T-cell (primary cell): ENCODE measurements at places on chromosomes 6 and 20. TPM values are rescaled to one million over a fixed set of nuclear protein-coding genes. Genes with fewer than 3 reads are reported as not detected.

The TSBP1 gene
- not detected for total RNA-seq

The SRSF6 gene
- 164 TPM for total RNA-seq

The TRIM39 gene
- 29.5 TPM for total RNA-seq

The ABCC10 gene
- 84.9 TPM for total RNA-seq

The GSTA3 gene
- not detected for total RNA-seq

The COQ3 gene
- 2.0 TPM for total RNA-seq

The RIPPLY2 gene
- not detected for total RNA-seq

DNA sequence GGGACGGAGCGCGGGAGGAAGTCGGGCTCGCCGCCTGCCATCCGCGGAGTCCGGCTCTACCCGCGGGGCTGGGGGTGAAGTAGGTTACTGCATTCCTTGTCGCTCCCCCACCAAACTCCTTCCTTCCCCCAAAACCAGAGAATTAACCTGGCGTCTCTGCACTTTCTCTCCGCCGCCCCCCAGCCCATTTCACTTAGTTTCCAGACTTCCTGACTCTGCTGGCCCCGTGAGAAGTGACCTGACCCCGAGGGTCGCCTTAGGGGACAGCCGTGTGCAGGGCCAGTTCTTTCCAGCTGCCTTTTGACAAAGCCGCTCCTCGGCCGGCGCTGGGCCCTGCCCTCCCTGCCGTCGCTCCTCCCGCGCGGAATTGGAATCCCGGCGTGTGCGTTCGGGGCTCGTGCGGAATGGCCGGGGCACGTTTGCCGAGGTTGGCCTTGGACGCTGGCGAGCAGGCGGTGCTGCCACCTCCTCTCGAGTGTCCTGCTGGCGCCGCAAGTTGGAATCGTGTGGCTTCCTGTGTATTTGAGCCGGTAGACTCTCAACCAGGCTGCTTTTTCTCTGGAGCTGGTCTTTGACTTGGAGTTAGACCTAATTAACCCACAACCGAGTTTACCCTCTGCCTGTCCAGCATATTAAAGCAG lies 650 bp downstream of the DCBLD1 start:
- H3K27ac ChIP-seq, result no peak overlapping the region
- H3K36me3 ChIP-seq, result no peaks in the 10 kb centered on the region
- DNase-seq, result no peak

DNA sequence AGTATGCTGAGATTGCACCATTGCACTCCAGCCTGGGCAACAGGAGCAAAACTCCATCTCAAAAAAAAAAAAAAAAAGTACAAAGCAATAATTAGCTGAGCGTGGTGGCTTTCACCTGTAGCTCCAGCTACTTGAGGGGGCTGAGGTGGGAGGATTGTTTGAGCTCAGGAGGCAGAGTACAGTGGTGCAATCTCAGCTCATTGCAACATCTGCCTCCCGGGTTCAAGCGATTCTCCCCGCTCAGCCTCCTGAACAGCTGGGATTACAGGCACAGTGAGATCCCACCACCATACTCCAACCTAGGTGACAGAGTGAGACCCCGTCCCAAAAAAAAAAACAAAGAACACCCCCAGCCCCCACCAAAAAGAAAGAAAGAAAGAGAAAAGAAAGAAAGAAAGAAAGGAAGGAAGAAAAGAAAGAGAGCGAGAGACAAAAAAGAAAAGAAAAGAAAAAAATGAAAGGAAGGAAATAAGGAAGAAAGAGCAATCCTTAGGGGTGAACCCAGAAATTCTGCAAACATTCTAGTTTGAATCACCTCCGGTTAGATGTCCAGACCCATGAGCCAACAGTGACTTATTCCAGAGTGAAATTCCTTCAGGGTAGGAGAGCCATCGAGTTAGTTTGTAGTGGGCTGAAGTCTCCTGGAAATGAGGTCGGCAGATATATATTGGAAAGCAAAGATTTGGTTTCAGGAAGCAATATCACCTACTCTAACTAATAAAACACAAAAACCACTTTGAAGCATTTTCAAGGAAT lies 3.2 kb upstream of the RIPOR3 start:
- H3K36me3 ChIP-seq, result no peaks in the 10 kb centered on the region
- no peak overlapping the region for H3K4me3 ChIP-seq
- no peak for DNase-seq
- peaks cover 10% of the 10 kb centered on the region for H3K4me1 ChIP-seq
- H3K27me3 ChIP-seq, result no peaks in the 10 kb centered on the region

DNA sequence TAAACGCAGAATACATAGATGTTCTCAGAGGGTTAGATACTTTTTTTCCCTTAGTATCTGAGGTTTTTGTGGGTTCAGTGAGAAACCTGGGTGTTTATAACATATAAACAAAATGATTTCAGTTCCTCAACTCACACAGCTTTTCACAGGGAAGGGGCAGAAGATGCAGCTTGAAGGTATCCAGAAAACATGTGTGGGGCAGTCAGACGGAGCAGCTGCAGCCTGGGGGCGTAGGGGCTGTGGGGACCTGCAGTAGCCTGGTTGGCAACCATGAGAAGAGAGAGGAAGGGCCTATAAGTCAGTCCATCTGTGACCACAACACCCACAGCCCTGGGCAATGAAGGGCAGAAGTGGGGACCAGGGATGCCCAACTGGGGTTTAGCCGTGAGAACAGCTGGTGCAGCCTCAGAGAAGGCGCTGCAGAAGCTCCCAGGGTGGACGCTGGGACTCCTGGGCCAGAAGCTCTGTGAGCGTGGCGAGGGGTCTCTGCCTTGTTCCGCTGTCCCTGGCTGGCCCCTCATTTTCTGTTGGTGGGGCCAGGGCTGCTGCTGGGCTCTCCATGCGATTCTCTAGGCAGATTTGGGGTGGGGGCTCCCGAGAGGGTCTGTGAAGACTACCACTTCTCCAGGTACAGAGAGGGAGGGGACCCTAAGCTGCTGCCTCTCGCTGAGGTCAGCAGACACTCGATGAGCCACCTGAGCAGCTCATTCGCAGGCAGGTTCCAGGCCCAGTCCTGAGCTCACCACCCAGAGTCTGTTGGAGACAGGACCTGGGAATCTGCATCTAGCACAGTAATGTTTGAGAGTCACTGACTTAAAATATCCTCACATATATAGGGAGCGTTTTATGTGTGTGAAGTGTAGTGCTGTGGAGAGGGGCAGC lies 181.2 kb downstream of the ZDHHC14 start:
- H3K4me1 ChIP-seq, result peaks cover 7% of the 10 kb centered on the region
- no peak for DNase-seq
- no peaks in the 10 kb centered on the region for H3K36me3 ChIP-seq
- peak overlapping the region; percentile 11 for H3K27ac ChIP-seq
- H3K4me3 ChIP-seq, result no peak overlapping the region

GRCh38 chr6:152993431-152993830 lies 9.1 kb downstream of the MTRF1L start:
- no peaks in the 10 kb centered on the region for H3K27me3 ChIP-seq
- no peak overlapping the region for H3K27ac ChIP-seq
- H3K4me3 ChIP-seq, result no peak overlapping the region
- DNase-seq, result no peak
- no peaks in the 10 kb centered on the region for H3K4me1 ChIP-seq

DNA sequence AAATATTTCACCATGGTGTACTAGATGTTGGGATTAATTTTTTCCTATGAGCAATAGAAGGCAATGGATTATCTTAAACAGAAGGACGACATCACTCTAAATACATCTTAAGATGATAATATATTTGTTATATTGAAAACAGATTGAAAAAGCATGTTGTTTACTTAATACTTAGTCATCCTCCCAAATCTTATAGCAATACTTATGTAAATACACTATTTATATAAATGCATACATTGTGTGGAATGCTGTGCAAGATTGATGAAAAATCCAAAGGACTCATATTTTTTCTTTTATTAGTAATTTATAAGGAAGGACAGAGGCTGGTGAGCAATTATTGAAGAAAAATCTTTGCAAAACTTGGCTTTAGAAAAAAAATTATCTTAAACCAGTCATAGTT lies 593.5 kb downstream of the MMUT start:
- DNase-seq, result no peak
- no peaks in the 10 kb centered on the region for H3K4me1 ChIP-seq
- no peaks in the 10 kb centered on the region for H3K36me3 ChIP-seq

DNA sequence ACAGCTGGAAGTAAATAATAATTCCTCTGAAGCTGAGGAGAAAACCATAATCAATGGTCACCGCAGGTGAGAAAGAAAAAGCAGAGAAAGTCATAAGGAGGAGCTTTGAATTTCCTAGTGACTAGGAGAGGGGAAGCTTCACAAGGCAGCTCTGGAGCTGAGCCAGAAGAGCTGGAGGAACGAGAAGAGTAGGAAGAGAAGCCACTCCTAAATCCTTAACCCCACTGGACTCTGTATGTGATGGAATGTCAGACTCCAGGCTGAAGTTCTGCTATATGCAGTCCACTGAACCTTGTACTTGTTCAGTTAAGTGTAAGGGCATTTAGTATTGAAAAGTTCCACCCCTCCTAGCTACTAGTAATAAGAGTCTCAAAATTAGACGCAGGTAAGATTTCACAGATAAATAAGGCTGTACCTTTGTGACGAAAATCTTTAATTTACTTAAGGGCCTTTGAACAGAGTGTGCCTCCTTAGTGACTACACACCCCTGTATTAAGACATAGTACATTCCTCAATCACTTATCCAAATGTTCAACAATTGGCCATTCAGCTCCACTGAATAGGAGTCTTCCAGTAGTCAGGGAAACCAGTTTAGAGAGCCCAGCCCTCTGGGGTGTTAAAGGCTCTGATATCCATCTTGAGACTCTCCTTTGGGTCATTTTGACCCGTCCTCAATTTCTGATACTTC lies 71.4 kb upstream of the UFL1 start:
- H3K4me1 ChIP-seq, result no peaks in the 10 kb centered on the region
- H3K27ac ChIP-seq, result no peak overlapping the region
- no peak overlapping the region for H3K4me3 ChIP-seq
- no peak for DNase-seq

- H3K27me3 ChIP-seq, result no peaks in the 10 kb centered on the region
- H3K4me1 ChIP-seq, result peaks cover 77% of the 10 kb centered on the region
- H3K36me3 ChIP-seq, result peaks cover 67% of the 10 kb centered on the region
- H3K27ac ChIP-seq, result peak overlapping the region; percentile 92
- no peak overlapping the region for H3K4me3 ChIP-seq
- DNase-seq, result peak; percentile 59
Measured at GRCh38 chr6:33694401-33694931, 17.0 kb downstream of the UQCC2 start.

GRCh38 chr6:107319906-107320530 lies 139.3 kb downstream of the PDSS2 start:
- peaks cover 5% of the 10 kb centered on the region for H3K36me3 ChIP-seq
- H3K4me1 ChIP-seq, result no peaks in the 10 kb centered on the region
- no peak overlapping the region for H3K27ac ChIP-seq
- no peaks in the 10 kb centered on the region for H3K27me3 ChIP-seq

DNA sequence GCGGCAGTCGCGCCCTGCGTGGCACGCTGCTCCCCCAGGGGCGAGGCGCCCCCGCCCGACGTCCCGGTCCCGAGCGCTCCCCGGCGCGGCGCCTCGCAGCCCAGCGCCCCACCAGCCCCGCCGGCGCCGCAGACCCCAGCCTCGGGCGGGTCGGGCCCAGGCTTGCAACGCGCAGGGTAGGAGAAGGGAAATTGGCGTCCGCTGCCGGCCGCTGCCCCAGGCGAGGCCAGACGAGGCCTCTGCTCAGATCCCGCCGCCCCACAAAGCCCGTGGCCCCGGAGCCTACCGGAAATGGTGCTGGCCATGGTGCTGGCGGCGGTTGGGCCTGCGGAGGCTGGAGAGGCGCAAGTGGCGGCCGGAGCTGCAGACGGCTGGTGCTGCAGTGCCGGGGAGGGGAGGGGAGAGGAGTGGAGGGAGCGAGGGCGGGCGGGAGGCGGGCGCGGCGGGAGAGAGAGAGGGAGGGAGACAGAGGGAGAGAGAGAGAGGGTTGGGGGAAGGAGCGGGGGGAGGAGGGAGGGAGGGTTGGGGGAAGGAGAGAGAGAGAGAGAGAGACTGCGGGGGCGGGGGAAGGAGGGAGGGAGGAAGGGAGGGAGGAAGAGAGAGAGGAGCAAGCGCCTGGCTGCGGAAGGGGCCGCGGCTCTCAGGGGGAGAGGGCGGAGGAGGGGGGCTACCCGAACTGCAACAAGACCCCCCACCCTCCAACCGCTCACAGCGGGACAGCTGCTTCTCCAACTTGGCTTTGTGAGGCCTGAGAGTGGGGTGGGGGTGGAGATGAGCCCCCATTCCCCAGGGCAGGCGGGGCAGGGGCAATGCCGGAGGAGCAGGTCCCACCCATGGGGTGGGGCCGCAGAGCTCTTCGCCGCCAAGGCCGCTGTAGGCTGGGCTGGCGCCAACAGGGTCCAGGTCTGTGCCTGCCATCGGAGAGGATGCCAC lies at the start of gene STMN3:
STMN3 (minus strand) TSS at position 384 of the 933 bp plus-strand sequence; CDS start at position 305, 79 bp downstream.
- peak within 1 kb of the TSS; percentile 74 for H3K4me3 ChIP-seq
- peaks cover 3% of the 10 kb centered on the region for H3K36me3 ChIP-seq
- H3K27ac ChIP-seq, result peak within 1 kb of the TSS; percentile 38
- DNase-seq, result peak; percentile 64

DNA sequence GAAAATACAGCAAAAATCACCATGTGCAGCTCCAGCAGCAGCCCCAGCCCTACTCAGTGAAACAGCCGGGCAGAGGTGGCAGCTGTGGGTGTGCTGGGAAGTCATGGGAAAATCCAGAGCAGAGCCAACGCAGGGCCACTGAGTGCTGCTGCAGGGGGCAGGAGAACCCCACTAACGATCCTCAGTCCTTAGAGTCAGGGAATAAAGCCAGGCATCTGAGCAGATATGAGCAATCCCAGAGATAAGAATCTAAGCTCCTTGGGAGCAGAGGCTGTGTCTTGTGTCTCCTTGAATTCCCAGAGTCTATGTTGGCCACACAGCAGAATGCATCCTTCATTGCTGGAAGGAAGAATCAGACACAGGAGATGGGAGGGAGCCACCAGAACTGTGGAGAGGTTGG lies 493.1 kb upstream of the MAP3K7 start:
- H3K27me3 ChIP-seq, result peaks cover 2% of the 10 kb centered on the region
- no peak overlapping the region for H3K4me3 ChIP-seq

DNA sequence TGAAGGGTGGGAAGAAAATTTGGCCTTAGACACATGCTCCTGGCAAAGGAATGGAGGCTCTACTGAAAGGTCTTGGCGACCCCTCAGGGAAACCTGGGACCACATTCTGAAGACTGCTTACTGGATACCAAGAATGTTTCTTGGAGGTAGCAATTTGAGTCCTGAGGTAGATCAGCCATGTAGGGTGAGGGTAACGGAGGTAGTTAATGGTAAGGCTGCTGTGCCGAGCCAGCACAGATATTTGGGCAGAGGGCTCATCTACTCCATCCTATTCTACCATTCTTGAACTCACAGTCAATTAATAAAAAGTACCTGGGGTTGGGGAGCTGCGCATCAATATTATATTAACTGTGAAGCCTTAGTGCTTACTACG lies 401 bp upstream of the PHF3 start:
- no peaks in the 10 kb centered on the region for H3K27me3 ChIP-seq
- H3K4me3 ChIP-seq, result peak overlapping the region; percentile 58
- peak overlapping the region; percentile 86 for H3K27ac ChIP-seq
- DNase-seq, result no peak

- peaks cover 28% of the 10 kb centered on the region for H3K36me3 ChIP-seq
- no peaks in the 10 kb centered on the region for H3K27me3 ChIP-seq
- no peak for DNase-seq
- no peak overlapping the region for H3K4me3 ChIP-seq
Measured at GRCh38 chr20:58695084-58695722, 2.6 kb downstream of the NPEPL1 start.

GRCh38 chr20:5118220-5119142 lies 1.3 kb downstream of the PCNA start:
- no peak for DNase-seq
- peak overlapping the region; percentile 22 for H3K27ac ChIP-seq
- H3K4me3 ChIP-seq, result peak overlapping the region; percentile 71

- H3K27me3 ChIP-seq, result no peaks in the 10 kb centered on the region
- peaks cover 9% of the 10 kb centered on the region for H3K4me1 ChIP-seq
- H3K4me3 ChIP-seq, result no peak overlapping the region
- no peak for DNase-seq
- H3K27ac ChIP-seq, result peak overlapping the region; percentile 78
Measured at GRCh38 chr6:116392132-116393013, 21.6 kb downstream of the DSE start.

GRCh38 chr20:63702751-63703470 lies 4.9 kb downstream of the ARFRP1 start:
- no peak for DNase-seq
- H3K4me1 ChIP-seq, result peaks cover 62% of the 10 kb centered on the region
- H3K27ac ChIP-seq, result no peak overlapping the region
- peaks cover 20% of the 10 kb centered on the region for H3K36me3 ChIP-seq
